Tongue (tissue), 3 donors: ENCODE measurements at places on chromosomes 1 and 21.

DNA sequence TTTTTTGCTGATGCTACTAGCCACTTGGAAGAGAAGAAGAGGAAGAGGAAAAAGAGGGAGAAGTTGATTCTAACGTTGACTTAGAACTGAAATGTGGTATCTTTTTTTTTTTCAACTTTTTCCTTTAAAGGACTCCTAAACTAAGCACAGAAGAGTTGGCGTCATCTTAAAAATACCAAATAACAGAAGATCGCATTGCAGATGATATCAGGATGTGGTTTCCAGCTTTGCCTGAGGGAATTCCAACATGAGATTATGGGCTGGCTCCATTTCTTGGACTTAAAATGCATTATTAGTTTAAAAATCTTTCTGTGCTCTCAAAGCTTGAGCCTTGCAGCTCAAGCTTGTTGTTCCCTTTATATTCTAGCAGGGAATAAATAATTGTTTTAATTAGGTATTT lies 29.8 kb downstream of the WDR3 start:
- DNase-seq = no peak

GRCh38 chr1:53122201-53122885 lies 20.1 kb downstream of the SLC1A7 start:
- peak; percentile 80 for DNase-seq

GRCh38 chr1:5885471-5886139 lies 106.6 kb downstream of the NPHP4 start:
- no peak for DNase-seq

- peak; percentile 87 for DNase-seq
Observed at GRCh38 chr1:111736548-111737215, 2.5 kb downstream of the INKA2 start.

DNA sequence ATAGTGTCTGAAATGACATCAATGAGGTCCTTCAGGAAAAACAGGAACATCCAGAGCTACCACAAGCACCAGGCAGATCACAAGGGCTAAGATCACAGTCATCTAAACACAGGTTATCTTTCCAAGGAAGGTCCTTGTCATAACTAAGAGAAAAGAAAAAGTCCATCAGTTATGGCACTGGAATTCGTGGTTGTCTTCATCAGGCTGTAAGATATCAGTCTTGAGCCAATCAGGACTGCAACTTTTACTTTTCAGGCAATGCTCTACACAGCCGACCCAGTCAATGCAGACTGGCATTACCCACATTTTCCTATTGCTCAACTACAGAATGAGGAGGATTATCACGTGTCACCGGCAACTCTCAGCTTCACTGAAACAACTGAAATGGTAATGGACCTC lies 26.4 kb downstream of the SORT1 start:
- no peak for DNase-seq

GRCh38 chr1:181675091-181675917 lies 192.0 kb downstream of the CACNA1E start:
- DNase-seq = no peak

- DNase-seq = peak; percentile 19
Observed at GRCh38 chr1:209490013-209490412, 93.5 kb upstream of the CAMK1G start.

GRCh38 chr1:47431534-47431933 lies 6.3 kb upstream of the FOXD2 start:
- DNase-seq = no peak

GRCh38 chr1:21773585-21773984 lies 9.4 kb downstream of the USP48 start:
- no peak for DNase-seq

- DNase-seq = no peak
Observed at GRCh38 chr21:36706951-36707762, 8.2 kb downstream of the SIM2 start.

DNA sequence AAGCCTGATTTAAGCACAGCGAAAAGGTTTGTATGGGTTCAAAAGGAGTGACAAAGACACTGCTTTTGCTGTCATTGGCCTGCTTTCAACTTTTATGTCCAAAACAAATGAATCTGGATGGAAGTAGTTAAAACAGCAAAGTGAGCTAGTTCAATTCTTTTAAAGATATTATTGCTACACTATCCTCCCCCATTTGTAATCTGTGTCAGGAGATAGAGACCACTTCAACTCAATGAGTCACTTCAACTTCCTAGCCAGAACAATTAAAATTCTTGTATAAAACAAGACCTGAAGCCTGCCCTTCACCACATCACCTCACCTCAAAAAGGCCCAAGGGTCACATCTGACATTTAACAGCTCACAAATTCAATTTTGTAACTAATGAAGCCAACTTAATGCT lies 364.1 kb upstream of the LYPLAL1 start:
- no peak for DNase-seq

GRCh38 chr1:239742416-239743109 lies 349.1 kb upstream of the FMN2 start:
- DNase-seq = no peak

GRCh38 chr1:75725266-75725665 lies 757 bp downstream of the ACADM start:
- DNase-seq = peak; percentile 17

DNA sequence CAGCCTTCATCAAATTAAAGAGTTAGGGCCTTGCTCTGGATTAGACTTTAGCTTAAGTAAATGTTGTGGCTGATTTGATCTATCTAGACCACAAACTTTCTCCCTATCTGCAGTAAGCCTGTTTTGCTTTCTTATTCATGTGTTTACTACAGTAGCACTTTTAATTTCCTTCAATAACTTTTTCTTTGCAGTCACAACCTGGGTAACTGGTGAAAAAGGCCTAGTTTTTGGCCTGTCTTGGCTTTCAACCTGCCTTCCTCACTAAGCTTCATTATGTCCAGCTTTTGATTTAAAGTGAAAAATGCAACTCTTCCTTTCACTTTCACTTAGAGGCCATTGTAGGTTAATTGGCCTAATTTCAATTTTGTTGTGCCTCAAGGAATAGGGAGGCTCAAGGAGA lies 12.5 kb upstream of the LPGAT1 start:
- DNase-seq = no peak

- no peak for DNase-seq
Observed at GRCh38 chr1:71492298-71493041, 411.6 kb upstream of the ZRANB2 start.

- peak; percentile 78 for DNase-seq
Observed at GRCh38 chr1:91725989-91726721, 159.8 kb downstream of the TGFBR3 start.

DNA sequence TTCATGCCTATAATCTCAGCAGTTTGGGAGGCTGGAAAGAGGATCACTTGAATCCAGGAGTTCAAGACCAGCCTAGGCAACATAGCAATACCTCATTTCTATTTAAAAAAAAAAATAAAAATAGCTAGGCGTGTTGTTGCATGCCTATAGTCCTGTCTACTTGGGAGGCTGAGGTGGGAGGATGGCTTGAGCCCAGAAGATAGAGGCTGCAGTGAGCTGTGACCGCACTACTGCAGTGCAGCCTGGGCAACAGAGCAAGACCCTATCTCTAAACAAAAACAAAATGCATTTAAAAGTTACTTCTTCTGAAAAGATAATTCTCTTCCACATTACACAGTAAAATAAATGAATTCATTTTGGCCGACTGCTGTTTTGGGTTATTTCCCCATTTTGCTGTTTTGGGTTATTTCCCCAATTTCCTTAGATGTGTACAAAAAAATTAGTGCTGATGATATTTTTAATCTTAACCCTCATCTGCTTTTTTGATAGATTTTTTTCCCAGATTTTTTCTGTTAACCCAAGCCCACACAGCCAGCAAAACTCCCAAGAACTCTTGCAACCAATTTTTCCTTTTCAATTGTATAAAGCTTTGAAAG lies 23.0 kb upstream of the SAMSN1 start:
- no peak for DNase-seq

GRCh38 chr1:15120251-15120945 lies 33.1 kb upstream of the TMEM51 start:
- DNase-seq = no peak

DNA sequence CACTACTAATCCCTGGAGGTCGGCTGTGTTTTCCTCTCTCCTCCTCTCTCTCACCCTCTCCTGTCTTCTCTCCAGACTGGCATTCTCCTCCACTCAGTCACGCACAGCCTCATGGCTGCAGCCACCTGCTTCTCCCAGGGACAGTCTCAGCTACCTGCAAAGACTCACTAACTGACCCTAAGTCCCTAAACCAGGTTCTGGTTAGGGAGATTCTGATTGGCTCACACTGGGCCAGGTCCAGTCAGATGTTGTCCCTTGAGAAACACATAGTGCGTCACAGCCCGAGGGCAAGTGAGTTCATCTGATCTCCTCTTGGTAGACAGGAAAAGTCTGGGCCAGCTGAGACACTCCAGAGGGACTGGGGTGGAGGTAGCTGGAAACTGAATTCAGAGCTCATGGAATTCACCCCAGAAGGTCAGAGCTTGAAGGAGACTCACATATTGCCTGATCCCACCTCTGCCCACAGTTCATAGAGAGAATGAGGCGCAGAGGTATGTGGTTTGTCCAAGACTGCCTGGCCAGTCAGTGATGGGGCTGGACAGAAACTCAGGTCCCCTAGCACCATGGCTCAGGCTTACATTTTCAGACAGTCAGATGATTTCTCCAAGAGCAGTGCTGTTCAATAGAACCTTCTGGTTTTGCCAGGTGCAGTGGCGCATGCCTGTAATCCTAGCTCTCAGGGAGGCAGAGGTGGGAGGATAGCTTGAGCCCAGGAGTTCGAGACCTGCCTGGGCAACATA lies 40.4 kb upstream of the RPL11 start:
- DNase-seq = no peak

DNA sequence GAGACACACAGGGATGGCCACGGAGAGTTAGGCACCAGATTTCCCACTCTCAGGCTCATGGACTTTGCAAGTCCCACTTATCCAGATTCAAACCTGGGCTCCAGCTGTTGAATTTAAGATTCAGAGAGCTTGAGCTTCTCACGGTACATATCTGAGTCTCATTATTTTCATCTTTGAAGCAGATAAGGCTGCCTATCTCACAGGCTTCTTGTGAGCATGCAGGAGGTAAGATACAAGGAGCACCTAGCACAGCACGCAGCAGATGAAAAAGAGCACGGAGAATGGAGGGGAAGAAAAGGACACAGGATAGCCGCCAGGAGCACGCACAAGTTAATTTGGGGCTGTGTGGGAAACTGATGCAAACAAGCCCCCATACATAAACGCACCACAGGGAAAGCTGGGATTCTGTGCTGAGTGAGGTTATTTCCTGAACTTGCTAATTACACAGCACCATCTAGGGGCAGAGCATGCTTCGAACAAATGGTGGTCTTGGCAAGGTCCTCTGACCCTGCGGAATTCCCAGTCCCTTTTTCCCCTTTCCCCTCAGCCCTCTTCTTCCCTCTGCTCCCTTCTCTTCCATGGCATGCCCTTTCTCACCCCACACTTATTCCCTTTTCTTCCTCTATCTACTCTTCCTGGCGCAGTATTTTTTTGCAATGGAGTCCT lies 134.7 kb upstream of the VANGL1 start:
- DNase-seq = peak; percentile 53

DNA sequence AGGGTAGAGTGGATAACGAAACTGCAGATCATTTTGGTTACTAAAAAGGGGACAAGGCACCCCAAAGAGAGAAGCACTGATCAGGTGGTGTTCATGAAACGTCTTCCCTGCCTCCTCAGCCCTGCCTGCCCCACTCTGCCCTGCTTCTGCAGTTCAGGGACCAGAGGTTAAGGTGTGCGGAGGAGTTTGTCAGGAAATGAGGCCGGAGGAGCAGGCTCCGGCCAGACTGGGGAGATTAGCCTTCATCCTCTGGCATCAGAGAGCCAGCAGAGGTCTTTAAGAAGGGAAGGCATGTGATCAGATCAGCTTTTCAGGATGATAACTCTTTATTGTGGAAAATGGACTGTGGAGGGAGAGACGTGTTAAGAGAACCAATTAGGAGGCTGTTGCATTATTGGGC lies 291.9 kb upstream of the NR5A2 start:
- DNase-seq = no peak

DNA sequence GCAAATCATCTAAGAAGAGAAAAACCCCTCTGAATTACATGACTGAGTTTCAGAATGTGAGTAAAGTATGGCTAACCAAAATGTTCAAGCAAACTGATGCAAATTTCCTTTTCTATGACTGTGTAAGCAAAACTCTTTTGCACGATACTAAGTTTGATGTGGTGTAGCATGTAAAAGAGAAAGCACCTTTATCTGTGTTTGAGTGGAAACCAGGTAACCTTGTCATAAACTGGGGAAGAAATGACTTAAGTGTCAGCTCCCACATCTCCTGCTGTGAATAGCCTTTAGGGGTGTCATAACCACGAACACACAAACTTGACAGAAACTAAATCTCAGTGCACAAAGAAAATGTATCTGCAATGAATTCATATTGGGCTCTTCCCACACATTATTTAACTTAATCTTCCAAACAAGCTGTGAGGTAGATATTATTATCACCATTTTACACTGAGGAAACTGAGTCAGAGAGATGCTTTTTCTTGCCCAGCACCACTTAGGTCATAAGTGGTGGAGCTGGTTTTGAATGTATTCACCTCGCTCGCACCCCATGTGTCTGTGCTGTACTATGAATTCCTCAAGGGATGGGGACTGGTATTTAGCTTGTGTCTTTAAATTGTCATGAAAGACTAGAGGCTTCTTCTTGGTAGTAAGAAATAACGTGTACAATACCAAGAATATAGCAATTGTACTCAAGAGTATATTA lies 32.9 kb upstream of the IL12RB2 start:
- no peak for DNase-seq

DNA sequence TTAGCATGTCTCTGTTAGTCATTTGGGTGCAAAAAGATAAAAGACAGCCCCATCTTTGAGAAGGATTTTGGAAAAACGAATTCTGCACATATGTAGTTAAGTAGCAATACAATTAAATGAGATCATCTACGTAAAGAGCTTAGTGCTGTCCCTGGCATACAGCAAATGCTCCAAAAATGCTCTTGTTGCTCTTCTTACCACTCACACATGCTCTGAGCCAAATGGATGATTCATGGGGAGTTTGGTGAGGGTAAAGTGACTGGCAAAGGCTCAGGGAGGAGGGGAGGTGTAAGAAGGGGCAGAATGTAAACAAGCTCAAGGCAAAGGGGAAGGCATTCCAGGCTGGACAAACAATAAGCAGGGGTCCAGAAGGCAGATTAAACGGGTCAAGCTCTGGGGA lies 191.9 kb downstream of the AK5 start:
- no peak for DNase-seq

- peak; percentile 69 for DNase-seq
Observed at GRCh38 chr1:151326619-151327222, 495 bp downstream of the PI4KB start.
